ENCODE measurements at places on chromosomes 11 and 22.

GRCh38 chr11:36743039-36743438 lies 145.0 kb upstream of the RAG2 start:
- no peak for DNase-seq

DNA sequence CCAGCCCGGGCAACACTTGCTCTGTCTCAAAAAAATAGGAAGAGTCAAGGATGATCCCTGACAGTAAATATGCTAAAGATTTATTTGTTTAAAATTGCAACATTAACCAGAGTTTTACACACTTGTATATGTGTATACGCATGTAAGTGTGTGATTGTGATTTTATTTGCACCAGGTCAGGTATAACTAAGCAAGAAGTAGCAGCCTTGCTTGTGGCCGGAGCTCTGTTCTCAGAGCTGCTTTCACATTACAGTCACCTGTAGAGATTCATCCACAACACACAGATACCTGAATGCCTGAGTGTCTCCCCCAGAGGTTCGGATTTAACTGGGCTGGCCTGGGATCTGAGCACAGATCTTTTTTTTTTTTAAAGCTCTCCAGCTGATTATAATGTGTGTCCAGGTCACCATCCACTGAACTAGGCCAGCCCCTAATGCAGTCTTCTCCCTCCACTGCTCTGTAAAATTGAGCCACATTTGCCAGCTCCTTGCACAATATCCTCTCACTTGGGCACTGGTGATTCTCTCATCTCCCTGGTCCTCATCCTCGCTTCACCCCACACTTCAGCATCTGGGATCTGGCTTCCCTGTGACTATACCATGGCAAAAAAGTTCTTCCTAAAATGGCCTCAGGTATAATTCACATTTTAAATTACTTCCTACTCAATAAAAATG lies 48.3 kb downstream of the LIF start:
- no peak for DNase-seq

DNA sequence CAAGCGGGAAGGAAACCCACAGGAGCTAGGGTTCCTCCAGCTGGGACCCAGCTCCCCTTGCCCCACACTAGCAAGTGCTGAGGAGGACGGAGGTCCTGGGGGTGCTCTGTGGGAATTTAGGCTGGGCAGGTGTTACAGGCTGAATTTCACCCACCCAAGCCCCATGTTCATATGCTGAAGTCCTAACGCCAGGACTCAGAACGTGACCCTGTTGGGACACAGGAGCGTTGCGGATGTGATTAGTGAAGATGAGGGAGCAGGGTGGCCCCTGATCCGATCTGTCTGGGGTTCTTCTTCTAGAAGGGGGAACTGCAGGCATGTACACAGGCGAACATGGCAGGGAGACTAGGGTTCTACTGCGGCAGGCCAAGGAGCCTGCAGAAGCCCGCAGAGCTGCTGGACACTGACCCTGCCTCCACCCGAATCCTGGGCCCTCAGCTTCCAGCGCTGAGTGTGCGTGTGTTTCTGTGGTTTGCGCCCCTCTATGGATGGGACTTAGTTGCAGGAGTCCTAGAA lies 103.4 kb upstream of the FGF3 start:
- DNase-seq: no peak

DNA sequence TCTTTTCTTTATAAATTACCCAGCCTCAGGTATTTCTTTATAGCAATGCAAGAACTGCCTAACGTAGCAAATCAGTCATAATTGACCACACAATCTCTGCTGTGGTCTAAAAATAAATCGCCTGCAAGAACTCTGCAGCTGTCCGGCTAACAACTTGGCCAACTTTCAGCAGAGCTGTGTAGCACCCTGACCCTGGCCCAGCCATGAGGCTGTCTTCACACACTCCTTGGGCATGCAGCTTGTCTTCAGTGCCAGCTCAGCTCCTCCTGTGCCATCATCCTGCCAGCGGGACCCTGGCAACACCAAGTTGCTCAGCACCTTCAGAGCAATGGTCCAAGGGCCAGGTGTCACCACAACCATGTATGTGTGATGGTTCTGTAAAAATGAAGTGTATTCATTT lies 355.6 kb downstream of the OPCML start:
- no peak for DNase-seq

DNA sequence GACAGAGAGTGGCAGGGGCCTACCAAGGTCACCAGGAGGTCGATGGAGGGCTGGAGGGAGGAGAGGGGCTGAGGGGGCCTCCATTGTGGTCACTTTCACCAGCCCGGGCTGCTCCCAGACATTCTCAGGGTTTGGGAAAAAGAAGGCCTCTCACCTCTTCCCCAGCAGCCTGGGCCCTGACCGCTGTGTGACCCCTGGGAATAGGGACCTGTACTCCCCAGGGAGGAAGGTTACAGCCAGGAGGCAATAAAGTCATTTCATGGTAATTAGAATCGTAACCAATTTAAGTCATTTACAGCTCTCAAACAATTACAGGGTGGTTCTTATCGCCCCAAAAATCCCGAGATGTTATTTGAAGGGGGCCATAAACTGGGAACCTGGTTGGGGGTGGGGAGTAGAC lies 37.8 kb downstream of the ISX start:
- DNase-seq: no peak

- DNase-seq: no peak
Observed at GRCh38 chr22:44266796-44267760, 45.7 kb downstream of the SHISAL1 start.

GRCh38 chr11:58845386-58845785 lies 882 bp upstream of the GLYATL2 start:
- DNase-seq: no peak

GRCh38 chr11:19259487-19260345 lies 19.0 kb upstream of the E2F8 start:
- no peak for DNase-seq

DNA sequence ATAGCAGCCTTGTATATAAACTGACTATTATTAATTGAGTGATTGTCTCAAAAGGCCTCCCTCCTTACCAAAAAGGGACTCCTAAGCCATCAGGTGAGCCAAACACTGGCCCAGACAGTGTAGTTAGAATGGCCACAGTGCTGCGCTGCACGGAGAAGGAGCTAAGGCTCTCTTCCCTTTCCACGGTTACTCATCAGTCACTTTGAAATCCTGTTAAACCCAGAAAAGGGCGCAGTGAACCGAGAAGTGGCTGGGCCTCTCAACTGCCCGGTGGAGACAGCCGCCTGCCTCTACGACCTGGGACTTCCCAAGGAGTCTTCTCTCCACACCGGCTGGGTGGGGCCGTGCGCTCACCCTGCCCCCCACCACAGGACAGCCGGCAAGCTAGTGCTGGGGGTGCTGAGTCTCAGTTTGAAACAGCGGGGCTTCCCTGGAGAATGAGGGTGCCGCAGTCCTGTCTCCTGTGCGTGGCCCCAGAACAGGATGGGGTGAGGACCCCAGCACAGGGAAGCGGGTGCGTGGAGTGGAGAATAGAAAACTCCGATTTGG lies 1.3 kb downstream of the MYH9 start:
- no peak for DNase-seq

- no peak for DNase-seq
Observed at GRCh38 chr22:43476341-43476740, 64.5 kb downstream of the MPPED1 start.

DNA sequence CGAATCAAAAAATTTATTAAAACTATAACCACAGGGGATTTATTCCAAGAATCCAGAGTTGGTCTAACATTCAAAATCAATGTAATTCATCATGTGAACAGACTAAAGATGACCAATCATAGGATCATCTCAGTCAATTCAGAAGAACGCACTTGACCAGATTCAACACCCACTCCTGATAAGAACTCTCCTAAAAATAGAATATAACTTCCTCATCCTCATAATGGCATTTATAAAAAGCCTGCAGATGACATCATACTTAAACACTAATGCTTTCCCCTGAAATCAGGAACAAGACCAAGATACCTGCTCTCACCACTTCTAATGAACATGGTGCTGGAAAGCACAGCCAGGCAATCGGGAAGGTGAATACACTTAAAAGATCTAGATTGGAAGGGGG lies 10.5 kb upstream of the MUC2 start:
- DNase-seq: no peak

DNA sequence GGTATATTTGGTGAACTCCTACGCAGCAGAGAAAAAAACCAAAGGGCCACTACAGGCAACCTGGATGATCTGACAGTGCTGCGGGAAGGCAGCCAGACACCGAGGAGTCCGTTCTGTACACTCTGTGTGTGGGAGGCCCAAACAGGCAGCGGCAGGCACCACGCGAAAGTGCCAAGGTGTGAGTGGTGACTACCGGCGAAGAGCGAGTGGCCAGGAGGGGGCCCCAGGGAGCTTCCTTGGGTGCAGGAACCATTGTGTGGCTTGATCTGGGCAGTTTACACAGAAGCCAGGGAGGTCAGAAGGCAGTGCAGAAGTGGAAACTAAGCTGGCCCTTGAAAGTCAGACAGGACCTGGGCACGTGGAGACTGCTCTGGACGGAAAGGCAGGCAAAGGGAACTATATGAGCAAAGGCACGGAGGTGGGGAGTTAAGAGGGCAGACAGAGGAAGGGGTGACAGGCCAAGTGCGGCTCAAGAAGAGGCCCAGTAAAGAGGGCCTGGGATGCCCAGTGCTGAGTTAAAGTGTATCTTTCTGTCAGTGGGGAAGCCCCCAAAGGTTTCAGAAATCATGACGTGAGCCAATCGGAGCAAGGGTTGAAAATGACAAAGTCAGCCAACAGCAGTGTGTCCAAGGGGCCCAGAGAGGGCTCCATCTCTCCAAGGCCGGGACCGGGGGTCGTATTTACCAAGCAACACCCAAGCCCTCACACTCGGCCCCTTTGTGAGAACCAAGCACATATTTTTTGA lies 10.6 kb downstream of the TMEM184B start:
- DNase-seq: no peak

- DNase-seq: no peak
Observed at GRCh38 chr11:57359896-57360690, 20.9 kb downstream of the PRG3 start.

DNA sequence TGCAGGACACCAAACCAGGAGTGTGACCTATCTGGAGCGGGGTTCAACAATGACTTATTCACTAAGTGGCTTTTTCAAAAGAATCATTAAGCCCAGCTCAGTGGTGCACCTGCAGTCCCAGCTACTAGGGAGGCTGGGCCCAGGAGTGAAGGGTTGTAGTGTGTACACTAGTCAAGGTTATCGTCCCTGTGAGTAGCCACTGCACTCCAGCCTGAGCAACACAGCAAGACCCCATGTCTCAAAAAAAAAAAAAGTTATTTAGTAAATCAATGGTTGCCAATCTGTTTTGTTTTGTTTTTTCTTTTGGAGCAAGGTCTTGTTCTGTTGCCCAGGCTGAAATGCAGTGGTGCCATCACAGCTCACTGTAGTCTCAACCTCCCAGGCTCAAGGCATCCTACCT lies 7.9 kb downstream of the RHOG start:
- DNase-seq: no peak

DNA sequence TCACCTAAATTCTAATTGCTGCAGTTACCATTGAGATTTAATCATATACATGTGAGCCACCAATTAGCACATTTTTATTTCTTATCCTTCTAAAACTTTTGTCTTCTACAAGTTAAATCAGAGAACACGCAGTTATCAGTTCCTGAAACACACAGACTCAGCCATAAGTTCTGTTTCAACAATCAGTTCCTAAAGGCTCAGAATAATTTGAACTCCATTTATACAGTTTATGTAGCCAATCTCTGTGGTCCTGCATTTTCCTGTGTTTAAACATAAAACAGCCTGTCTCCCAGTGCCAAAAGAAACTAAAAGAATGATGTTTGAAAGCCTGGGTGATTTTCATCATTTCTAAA lies 2.9 kb downstream of the PLAAT3 start:
- DNase-seq: no peak

DNA sequence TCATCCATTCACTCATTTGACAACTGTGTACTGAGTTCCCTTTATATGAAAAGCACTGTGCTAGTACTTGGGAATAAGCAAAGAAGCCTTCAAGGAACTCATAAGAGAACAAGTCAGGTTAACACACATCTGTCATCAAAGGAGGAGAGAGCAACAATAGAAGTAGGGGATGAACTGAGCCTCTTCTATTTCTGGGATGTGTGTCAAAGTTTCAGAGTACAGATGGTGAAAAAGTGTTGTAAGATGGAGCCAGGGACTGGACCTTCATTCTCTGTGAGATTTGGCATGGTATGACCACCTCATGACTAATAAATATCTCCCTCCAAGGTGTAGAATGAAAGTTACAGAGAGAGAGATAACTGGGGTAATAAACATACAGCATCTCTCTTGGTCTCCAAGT lies 349.8 kb upstream of the PLET1 start:
- no peak for DNase-seq
